ENCODE measurements at places on chromosomes 4 and X.

DNA sequence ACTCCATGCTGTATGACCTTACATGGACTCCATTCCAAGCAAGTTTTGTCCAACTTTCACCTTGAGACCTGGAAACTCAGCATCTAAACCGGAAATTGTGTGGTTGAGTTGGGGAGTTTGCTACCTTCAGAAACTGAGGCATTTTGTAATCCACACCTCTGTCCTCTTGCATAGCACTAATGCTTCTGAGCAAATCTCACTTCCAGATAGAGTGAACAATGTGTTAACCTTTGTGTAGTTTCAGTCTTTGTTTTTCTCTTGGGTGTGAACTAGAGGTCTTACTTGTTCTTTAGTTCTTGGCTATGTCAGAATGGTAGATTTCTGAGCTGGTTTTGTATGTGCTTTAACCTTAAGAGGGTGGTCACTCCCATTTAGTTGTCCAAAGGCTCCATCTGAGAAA lies 48.1 kb upstream of the TCEAL2 start:
- DNase-seq, result no peak

DNA sequence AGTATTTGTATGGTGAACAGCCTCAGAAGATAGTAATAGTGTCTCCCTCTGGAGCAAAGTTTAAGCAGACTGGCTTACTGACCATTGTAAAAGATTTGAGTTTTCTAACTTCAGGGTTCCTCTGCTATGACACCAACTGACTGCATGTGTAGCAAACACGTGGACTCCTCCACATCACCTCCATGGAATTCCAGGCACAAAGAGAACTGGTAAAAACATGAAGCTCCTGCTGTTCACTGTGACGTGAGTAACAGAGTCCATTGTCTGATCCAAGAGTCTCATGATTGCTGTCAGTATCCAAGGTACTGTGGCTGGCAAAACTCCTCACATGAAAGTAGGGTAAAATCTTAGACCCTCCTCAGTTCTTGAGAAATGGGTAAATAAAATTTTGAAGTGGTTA lies 107.6 kb upstream of the FAM9B start:
- peak; percentile 38 for DNase-seq

DNA sequence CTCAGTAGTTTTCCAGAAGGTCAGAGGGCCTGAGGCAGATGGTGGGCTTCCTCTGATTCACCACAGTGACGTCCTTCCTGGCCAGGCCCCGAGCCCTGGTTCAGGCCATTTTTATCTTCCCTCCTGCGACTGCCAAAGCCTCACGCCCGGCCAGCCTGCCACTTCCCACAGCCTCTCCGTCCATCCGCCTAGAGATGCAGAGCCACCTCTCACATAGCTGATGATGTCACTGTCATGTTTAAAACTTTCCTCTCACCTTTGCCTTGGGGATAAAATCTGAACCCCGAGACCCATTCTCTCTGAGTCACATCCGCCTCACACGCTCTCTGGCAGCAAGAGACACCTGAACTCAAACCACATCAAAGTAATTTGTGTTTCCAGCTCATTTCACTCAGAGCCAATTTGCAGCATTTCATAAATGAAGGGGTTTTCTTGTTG lies 175.3 kb downstream of the QDPR start:
- no peak for DNase-seq

DNA sequence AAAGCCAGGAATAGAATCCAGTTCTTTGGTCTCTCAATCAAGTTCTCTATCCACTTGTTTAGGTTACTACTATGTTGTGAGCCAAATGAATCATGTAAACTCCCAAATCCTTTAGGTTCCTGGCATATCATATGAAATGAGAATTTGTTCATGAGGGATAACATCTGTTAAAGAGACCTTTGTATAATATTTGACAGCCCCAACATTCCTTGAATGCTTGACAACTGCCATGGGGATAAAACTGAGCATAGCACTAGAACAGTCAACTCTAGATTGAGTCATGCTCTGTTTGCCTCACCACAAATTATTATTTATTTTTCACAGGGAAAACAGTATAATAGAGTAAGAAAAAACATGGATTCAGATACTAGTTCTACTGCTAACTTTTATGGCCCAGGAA lies 93.3 kb downstream of the NAA11 start:
- no peak for DNase-seq

DNA sequence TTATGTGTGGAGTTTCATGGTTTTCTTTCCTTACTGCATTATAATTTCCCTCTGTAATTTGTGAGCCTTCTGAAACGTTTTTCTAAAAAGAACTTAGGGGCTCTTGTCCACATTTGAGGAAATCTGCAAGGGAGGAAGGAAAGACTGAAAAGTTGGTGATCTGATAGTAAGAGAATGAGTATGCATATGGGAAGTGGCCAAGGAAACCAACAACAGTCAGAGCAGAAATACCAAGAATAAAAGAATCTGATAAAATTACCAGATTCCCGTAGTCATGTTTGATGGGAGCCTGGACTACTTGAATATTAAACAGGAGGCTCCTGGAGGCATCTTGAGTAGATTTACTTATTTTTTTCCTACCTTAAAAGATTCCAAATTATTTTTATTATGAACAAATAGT lies 50.1 kb downstream of the MEPE start:
- DNase-seq, result no peak

Measured in AG09309 (cell line).